Adipocyte (in vitro differentiated cells): ENCODE measurements at places on chromosomes 6 and 20.

- no peak for DNase-seq
These were observed 401 bp upstream of the B3GALT4 start for GRCh38 chr6:33276581-33276863.

DNA sequence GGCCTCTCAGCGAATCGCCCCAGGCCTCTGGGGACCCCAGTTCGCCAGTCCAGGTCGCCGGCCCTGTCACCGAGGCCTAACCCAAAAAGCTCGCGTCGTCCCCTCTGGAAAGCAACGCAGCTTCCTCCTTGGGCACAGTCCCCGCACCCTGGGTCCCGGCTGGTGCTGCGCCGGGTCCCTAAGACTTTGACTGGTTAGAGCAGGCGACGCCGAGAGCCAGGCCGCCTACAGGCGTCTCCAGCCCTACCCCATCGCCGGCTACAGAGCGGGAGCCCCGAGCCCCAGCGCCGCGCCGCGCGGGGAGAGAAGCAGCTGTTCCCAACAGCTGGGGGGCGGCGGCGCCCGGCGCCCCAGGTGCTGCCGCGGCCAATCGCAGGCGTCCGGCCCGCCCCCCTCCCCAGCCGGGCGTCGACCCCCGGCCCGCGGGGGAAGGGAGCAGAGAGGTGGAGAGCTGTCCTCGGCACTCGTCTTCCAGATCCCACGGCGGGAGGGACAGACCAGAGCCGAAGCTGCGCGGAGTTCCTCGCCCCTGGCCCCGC, 540 bp upstream of the RBM24 start:
- peak; percentile 70 for DNase-seq

DNA sequence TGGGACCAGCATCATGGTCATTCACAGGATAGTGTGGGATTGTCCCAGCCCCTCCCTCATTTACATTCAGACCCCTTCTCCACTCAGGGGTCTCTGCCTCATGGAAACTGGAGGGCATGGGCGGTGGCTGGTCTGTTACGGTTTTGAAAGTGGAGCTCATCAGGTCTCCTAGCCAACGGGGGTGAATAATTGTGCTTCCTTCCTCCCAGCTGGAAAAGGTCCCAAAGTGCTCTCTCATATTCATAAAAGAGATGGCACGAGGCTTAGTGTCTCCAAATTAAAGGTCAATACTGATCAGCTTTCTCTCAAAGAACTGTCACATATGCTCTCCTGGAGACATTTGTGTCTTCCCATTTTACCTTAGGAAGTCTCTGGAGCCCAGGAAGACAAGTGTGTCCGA, 19.9 kb downstream of the JARID2 start:
- DNase-seq, result no peak

DNA sequence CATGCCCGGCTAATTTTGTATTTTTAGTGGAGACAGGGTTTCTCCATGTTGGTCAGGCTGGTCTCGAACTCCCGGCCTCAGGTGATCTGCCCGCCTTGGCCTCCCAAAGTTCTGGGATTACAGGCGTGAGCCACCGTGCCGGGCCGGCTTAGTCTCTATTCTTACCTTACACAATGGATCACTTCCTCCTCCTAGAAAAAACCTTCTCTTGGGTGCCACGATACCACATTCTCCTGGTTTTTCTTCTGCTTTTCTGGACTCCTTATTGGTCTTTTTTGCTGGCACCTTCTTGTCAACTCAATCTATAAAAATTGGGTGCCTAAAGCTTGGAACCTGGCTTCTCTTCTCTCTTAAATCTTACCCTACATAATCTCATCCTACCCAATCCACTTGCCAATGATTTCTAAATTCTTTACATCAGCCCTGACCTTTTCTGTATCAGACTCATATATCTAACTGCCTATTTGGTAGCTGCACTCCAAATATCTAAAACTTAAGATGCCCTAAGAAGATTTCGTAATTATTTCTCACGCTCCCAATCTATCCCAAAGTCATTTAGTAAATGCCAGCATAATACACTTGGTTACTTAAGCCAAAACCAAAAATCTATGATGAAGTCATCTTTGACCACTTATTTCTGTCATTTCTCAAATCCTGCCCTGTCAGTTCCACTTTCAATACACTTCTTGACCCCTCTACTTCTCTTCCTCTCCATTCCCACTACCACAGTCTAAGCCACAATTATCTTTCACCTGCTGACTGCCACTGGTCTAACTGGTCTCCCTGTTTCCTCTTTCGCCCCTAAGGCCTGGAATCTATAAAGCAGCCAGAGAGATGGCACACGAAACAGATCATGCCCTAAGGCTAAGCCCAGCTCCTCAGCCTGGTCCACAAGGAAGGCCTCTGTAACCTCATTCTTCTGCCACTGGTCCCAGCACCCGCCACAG, 43.2 kb downstream of the ELMO2 start:
- no peak for DNase-seq
